ENCODE measurements at places on chromosomes 1 and 21.
A peak's percentile ranks its signal among the peaks of the same experiment; 100 is the strongest.

DNA sequence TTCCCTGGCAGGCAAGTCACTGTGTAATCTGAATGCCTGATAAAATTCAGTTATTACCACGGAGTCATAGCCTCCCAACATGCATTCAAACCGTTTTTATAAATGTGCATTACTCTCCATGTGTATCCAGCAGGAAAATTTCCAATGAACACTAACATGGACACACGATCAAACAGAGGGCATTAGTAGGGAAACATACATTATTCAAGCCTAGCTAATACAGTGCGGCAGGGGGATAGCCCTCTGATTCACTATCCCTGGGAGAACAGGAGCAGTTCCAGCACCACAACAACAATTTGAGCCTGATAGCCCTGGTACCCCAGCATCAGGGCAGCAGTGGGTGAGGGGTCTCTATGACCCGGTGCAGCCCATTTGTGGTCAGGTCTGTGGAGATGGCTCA, 35.8 kb upstream of the HMGB4 start:
- no peak for DNase-seq

DNA sequence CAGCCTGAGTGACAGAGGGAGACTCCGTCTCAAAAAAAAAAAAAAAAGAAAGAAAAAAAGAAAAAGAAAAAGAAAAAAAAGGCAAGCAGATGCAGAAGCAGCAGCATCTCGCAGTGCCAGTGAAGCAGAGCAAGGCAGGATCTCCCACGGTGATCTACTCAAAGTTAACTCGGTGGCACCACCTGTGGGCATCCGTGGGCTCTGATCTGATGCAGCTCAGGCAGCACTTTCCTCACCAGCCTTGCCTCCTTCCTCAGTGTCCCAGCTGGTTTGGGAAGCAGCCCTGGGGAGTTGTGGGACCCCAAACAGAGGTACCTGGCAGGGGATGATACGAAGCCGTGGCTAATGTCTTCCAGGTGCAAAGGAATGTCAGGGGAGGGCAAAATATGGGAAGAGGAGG, 104.3 kb upstream of the KRTAP19-8 start:
- DNase-seq, result no peak

- DNase-seq, result no peak
These were observed 109.2 kb downstream of the TTLL7 start for GRCh38 chr1:83889707-83890106.

GRCh38 chr21:45418301-45419071, 13.5 kb downstream of the COL18A1 start:
- DNase-seq, result no peak

DNA sequence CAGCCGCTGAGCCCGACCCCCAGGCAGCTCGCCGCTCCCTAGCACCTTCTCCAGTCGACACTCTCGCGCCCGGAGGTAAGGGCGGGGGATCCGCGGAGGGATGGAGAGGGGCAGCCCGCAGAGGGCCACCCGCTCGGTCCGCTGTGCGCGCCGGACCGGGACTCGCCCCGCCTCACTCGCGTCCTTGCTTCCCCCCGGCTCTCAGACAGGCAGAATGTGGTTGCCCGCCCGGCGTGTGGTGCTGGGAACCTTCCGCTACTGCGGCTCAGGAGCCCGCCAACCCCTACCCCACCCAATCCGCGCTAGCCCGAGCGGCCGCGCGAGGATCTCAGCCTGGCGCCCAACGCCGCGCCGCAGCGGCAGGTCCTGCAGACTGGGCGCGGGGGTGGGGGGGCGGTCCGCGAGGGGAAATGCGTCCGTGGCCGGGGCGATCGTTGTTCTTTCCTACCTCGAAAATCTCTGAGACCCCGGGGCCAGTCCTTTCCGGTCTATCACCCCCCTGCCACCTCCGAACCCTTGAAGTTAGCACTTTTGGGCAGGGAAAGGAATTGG, 404 bp downstream of the LRRC8C start:
- peak; percentile 24 for DNase-seq

- peak; percentile 80 for DNase-seq
These were observed 19.1 kb upstream of the NTMT2 start for GRCh38 chr1:170126696-170127095.

GRCh38 chr1:6246497-6247467, 2.8 kb downstream of the HES3 start:
- DNase-seq, result no peak

DNA sequence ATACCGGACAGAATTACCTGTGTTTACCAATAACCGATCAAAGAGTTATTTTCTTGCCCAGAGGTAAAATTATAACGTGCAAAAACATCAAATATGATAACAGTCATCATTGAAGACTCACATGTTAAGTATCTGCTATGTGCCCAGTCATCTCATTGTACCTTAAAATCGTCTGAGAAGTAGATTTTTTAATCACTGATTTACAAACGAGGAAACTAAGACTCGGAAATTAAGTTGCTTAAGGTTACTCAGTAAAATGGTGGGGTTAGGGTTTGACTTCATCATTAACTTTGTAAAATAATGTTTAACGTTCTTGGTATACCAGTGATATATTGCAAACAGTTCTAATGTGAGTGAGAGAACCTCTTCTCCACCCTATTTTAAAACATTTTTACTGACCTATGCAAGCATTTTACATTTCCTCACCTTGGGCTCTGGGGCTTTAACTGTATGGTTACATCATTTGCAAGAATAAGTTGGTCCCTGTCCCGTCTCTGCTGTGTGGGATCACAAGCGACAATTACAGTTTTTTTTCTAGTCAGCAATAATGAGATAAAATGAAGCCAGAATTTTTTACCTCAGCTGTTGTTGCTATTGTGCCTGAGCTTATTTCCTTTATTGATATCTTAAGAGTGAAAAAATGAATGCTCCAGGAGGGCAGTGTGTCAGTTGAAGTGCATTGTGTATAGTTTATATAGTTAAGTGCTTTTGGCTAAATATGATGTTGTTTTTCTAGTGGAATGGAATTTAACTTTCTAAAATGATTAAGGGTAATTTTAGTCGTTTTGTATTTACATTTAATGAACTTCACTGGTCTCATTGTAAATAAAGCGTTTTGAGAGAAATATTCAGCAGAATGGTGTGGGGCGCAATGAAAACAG, 2.7 kb downstream of the RPRD2 start:
- no peak for DNase-seq

GRCh38 chr1:150890033-150890416, 3.1 kb downstream of the CTXND2 start:
- DNase-seq, result no peak

DNA sequence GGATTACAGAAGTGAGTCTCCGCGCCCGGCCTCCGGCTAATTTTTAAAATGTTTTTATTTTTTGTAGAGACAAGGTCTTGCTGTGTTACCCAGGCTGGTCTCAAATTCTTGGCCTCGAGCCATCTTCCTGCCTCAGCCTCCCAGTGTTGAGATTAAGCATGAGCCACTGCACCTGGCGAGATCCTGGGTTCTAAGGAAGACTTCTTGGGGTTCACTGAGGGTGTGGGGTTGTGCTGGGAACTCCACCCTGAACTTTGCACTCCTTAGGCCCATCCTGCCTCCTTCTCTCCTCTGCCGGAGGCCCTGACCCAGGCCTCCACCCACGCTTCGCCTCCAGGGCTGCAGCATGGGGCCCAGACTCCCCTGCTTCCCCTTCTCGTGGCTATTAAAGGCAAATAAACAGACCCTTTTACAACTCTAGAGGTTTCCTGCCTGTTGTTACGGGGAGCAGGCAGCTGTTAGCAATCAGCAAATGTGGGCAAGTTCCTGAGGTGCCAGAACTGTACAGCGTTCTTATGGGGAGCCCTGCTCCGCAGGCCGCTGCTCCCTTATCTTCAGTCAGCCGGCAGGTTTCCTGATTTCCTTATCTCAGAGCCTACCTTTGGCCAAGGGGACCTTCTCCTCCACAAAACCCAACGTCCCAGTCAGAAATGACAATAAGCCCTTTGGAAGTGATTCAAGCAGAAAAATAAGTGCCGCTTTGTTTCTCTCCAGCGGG, 41.0 kb upstream of the LIN9 start:
- no peak for DNase-seq

DNA sequence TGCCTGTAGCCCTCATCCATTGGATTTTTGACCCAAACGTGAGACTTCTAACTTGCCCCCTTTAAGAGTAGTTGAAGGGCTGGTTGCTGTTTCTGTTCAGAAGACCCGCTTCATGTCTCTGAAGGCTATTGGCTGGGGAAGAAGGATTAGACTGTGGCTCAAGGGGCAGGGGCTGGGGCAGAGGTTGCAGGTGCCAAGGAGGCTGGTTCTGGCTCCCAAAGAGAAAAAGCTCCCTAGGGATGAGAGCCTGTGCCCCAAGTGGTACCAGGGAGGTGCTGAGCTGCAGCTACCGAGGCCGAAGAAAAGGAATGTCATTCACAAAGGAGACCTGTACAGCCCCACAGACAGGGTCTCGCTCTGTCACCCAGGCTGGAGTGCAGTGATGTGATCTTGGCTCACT, 5.8 kb downstream of the WNT3A start:
- DNase-seq, result no peak

DNA sequence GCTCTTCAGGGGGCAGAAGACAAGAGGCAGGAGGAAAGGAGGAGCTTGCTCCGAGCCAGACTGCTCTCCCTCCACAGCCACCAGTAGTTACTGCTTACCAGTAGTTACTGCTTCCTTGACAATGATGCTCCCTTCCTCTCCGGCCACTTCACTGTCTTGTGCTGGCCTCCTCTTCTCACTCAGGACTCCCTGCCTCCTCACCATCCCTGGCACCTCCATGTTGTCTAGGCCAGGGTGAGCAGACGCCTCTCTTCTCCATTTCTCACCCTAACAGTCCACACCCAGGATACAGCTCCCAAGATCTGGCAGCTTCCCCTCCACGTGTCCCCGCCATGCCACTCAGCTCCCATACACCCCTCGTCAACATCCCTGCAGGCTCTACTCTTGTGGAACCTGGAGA, 82.4 kb upstream of the TLR5 start:
- DNase-seq, result no peak

DNA sequence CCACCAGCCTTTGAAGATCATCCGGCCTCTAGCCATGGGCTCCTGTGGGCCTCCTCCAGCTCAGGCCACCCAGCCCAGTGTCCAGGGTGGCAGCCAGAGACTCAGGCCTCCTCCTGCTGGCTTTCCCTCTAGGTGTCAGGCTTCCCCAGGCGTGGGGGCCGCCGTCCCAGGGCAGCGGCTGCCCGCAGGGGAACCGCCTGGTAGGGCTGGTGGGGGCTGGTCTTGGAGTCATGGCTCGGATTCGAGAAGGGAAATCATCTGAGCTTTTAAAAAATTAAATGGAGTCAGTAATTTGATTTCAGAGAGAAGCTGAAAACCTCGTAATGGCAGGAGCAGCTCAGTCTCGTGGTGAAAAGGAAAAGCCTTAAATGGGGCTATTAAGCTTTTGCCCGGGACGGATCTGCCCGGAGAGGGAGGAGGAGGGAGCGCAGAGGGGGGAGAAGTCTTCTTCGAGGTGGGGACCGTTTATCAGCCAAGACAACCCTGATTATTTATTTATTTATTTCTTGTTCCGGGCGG, 66.4 kb upstream of the TARDBP start:
- no peak for DNase-seq

DNA sequence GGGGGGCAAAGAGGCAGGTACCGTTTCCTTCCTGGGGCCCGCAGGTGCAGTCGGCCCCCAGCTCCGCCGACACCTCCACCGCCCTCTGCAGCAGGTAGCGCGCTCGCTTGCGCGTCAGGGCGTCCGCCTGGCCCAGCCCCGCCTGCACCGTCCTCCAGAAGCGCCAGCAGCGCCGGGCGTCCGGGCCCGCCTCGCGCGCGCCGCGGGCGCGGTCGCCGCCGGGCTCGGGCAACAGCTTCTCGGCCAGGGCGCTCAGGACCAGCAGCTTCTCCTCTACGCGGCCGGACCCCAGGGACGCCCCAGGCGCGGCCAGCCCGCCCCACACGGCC, 863 bp downstream of the TARBP1 start:
- DNase-seq, result no peak

DNA sequence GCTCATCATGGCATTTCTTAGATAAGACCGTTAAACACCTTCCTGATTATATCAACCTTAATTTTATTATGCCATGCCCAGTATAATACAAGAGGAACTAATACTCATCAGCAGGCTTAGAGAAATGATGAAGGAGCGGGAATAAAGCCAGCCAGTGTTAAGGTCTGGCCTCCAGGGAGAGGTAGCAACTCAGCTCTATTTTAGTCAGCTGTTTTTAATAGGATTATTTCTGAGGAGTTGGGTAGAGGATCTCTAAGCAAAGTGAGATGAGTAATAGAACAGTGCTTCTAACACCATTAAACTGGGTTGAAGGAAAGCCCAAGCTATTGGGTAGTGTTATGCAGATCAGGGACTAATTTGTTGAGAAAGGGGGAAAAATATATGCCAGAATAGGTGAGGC, 921.5 kb downstream of the TTLL7 start:
- DNase-seq, result no peak

DNA sequence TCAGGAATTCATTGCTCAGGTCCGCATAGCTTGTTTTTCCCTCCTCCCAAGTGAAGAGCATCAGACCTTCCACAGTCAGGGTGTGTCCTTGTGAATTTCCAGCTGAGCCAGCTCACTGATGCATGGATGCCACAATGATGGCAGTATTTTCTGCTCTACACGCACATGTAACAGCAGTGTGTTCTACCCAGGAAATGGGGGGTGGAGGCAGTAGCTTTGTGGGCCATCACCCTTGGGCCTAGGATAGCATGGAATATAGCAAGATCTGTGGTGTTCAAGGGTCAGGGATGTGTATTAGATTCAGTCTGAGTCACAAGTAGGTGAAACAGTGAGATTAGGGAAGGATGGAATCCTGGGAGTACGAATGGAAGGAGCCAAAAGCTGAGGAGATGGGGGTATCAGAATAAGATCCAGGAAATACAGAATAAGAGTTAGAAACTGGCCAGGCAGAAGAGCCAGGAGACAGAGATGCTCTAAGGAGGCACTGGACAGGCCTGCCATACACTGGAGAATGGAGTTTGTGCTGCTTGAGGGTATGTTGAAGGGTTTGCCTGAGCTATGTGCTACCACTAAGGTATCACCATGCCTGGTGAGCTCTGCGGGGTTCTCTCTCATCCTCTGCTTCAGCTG, 90.6 kb upstream of the CNIH3 start:
- DNase-seq, result peak; percentile 14

GRCh38 chr1:53585129-53585528, 125.9 kb downstream of the DMRTB1 start:
- DNase-seq, result no peak

GRCh38 chr1:110048923-110049601, 14.6 kb downstream of the STRIP1 start:
- DNase-seq, result no peak

GRCh38 chr1:47837866-47838561, 159.2 kb downstream of the TRABD2B start:
- no peak for DNase-seq

- no peak for DNase-seq
These were observed 927.5 kb downstream of the ADGRL2 start for GRCh38 chr1:82728206-82728605.

DNA sequence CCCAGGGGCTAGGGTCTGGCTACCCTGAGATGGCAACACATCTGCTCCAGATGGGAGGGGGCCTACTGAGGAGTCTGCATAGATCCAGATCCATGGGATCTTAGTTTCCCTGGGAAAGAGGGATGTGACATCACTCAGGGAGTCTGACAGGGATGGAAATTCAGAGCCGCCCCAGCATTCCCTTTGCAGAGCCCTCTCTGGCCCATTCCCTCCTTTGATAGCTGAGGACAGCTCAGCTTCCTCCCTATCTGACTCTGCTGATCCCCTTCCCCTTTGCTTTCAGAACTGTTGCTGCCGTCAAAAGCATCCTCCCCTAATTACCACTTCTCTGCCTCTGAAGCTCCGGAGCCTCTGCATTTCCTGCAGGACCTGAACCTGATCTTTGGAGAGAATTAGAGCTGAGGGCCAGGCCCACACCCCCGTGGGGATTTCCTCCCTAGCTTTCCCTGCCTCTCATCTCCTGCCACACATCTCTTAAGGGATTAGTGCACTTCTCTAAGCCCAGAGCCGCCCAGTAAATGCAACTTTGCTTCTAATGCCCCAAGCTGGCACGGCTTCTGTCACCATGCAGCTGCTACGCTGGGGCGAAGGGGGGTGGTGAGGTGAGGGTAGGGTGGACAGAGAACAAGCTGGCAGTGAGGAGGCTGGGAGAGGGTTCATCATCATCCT, 9.5 kb upstream of the ASCL5 start:
- DNase-seq, result no peak

Data from NCI-H226 (cell line).